ENCODE measurements at places on chromosomes 7 and 10. TPM values are rescaled to one million over a fixed set of nuclear protein-coding genes. Genes with fewer than 3 reads are reported as not detected.

CLDN3 gene
- total RNA-seq: not detected

MGAM2 gene
- total RNA-seq: not detected

DNA sequence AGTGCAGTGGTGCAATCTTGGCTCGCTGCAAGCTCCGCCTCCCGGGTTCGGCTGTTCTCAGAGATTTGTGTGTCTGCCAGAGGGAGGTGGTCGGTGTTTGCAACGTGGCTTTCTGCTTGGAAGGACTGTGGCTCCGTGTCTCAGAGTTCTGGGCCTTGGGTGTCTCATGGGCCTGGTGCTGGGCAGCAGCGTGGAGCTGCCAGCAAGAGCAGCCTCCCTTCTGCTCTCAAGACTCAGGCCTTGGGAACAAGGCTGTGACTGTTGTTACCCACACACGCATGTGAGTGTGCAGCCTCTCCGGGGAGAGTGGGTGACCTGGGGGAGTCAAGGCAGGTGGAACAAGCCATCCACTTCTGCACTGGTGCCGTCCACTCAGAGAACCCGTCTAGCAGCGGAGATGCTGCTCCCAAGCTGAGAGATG is 52.0 kb downstream of the VIPR2 start:
- DNase-seq: no peak

DNA sequence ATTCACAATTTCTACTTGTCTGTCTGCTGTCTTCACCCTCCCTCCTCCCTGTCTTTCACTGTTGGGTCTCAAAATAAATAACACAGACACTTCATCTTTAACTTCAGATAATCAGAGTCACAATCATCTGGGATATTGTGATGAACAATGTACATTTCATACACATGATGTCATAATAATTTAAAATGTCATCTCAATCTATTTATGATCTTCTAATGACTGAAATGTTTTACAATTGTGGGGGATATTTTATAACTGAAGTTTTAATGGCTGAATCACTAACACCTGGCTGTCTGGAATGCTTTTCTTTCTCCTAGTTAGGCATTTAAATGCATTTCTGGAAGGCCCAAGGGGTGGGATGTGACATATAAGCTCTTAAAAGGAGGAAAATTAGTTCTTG is 859.8 kb downstream of the LRMDA start:
- no peak for DNase-seq

IGFBP3 gene
- not detected for total RNA-seq

- DNase-seq: no peak
These were observed 11.6 kb upstream of the CYTH3 start for GRCh38 chr7:6284055-6284400.

DNA sequence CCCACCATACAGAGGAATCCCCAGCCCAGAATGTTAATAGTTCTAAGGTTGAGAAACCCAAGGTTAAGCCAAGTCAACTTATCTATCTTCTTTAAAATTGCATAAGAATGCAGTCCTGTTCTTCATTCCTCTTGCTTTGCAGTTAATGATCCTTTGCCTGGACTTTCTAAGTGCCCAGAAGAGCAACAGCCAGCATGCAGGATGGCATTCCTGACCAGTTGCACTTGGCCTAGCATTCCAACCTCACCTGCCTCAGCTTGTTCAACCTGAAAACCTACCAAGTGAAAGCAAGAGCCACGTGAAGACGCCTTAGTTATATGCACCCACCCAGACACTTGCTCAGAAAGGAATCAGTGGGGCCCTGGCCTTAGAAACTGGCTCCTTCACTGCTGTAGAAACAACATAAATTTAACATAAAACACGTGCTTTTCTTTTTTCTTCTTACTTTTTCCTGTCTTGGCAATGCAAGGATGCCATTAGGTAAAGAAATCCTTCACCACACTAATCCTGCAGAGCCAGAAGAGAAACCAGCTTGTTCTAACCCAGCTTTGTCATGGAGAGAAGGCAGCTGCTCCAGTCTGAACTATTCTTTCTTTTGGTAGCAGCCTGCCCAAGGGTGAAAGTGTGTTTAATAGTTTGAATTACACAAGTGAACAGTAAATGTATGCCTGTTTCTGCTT is 25.0 kb downstream of the EGFR start:
- DNase-seq: no peak

GRCh38 chr10:10056961-10057360 is 960.7 kb upstream of the CELF2 start:
- DNase-seq: no peak

- DNase-seq: no peak
These were observed 14.9 kb downstream of the HOXA1 start for GRCh38 chr7:27080844-27081436.
